ENCODE measurements at places on chromosomes 12 and 14.

- DNase-seq: no peak
Observed at GRCh38 chr12:145369-145960, 68.5 kb downstream of the SLC6A12 start.

- no peak for DNase-seq
Observed at GRCh38 chr12:85633491-85633890, 202.7 kb downstream of the RASSF9 start.

DNA sequence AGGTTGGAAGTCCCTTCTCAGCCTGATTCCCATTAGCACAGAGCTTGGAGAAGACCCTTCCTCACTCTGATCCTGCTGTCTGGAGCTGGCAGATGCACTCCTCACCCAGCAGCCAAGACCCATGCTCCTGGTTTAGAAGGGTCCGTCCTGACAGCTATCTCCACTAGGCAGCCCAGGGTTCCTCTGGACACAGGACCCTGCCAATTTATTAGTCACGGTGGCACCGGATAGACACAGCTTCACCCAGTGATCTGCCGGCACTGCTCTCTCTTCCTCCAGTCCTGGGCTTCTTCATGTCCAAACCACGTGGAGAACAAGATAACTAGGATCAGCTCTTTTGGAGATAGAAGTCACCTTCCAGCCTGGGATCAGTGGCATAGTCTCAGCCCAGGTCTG, 26.2 kb upstream of the TCL1B start:
- no peak for DNase-seq

DNA sequence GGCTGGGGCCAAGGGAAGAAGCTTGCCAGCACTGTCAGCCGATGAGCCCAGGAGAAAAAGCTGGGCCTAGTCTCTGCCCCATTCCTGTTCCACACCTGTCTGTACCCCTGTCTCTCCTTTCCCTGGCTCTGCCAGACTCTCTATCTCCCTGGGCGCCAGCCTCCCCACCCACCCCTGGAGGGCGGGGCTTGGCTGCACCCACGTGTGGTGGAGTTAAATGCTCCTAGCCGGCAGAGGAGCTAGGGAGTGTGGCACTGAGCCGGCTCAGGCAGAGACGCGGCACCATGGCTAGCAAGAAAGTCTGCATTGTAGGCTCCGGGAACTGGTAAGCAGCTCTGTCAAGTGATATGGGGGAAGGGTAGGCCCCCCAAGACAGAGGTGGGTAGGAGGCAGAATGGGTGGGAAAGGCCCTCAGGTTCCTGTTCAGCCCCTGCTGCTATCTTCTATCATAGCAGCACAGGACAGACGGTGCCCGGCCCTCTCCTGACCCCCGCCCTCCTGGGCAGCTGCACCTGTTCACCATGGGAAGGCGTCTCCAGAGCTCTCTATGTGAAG, at the start of gene GPD1:
TSS of gene GPD1 (plus strand) at position 242 of the 555 bp plus-strand sequence. CDS start at position 285, 43 bp downstream.
- no peak for DNase-seq

DNA sequence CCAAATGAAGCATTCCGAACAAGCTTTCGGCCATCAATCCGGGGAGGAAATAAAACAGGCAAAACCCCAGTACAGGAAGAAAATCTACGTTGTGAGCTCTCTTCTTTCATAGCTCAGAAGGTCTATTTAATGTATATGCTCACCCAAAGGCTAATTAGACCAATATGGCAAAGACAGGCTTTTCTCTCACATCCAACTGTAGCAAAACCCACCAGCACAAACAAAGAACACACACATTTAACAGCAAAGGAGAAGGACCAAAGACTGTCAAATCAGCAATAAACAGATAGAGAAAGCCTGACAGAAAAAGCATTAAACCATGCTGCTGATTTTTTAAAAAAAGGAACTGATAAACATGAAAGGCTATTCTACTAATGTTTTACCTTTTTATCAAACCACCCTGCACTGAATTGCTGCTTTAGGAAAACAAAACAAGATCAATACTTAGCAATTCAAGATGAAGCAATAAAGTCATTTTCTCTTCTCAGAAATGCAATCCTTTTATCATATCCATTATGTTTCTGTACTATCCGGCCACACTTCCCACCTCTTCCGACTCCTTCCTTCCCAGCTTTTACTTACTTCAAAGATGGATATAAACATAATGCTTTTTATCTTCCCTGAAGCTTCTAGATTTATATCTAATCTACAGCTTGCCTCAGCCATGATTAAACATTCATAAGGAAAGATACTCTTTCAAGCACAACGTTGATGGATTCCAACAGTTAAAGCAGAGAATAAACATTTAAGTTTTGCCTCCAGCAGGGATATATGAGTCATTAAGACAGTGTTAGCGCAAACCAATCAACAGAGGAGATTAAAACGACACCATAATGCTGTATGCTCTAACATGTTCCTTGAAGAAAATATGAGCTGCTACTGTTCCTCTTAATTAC, 74.6 kb upstream of the BBS10 start:
- DNase-seq: no peak

DNA sequence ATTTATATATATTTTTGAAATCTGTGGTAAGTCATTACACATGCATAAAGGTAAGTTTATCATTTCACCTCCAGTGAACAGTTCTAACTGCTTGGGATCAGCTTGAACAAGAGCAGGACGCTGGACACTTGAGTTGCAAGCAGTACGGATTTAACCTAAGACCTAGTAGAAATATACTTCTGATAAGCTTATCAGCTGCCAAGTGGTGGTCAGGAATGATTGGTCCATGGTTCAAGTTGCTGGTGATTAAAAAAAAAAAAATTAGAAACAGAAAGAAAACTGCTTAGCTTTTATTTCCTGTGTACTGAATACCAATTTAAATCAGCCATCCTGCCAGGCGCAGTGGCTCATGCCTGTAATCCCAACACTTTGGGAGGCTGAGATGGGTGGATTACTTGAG, 88.6 kb downstream of the AEBP2 start:
- DNase-seq: no peak

DNA sequence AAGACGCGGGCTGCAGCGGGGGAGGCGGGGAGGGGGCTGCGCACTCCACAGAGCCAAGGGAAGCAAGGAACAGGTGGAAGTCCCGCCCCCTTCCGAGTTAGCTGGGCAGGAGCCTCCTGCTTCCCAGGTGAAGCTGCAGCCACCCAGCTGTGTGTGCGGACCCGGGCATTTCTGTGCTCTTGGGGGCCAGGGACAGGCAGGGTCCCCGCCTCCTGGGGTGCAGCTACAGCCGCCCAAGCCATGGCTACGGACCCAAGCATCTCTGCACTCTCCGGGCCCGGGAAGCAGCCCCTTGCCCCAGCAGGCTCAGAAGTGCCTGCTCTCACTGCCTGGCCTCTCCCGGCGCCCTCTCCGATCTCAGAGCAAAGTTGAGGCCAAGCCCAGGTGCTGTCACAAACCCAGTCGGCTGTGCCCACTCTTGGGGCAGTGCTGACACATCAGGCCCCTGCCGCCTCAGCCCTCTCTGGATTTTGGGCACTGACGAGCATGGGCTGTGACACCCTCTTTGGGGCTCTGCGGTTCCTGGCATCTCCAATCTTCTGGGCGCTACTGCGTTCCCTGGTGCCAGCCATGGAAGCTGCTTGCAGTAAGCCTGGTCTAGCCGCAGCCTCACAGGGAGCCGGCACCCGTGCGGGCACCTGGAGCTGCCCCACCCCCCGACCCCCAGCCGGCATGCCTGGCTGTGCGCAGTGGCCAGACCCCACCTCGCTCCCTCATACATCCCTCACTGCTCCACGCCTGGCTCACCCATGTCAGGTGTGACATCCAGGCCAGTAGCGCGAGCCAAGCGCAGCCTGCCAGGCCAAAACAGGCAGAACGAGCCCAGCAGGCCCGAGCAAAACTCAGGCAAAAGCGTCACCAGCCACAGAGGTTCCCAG, 8.5 kb upstream of the MGAT4C start:
- no peak for DNase-seq

- no peak for DNase-seq
Observed at GRCh38 chr12:51852404-51853137, 4.1 kb upstream of the FIGNL2 start.

- peak; percentile 14 for DNase-seq
Observed at GRCh38 chr12:42326541-42327226, 717 bp downstream of the PPHLN1 start.

- no peak for DNase-seq
Observed at GRCh38 chr12:6863586-6864321, 3.6 kb upstream of the TPI1 start.

DNA sequence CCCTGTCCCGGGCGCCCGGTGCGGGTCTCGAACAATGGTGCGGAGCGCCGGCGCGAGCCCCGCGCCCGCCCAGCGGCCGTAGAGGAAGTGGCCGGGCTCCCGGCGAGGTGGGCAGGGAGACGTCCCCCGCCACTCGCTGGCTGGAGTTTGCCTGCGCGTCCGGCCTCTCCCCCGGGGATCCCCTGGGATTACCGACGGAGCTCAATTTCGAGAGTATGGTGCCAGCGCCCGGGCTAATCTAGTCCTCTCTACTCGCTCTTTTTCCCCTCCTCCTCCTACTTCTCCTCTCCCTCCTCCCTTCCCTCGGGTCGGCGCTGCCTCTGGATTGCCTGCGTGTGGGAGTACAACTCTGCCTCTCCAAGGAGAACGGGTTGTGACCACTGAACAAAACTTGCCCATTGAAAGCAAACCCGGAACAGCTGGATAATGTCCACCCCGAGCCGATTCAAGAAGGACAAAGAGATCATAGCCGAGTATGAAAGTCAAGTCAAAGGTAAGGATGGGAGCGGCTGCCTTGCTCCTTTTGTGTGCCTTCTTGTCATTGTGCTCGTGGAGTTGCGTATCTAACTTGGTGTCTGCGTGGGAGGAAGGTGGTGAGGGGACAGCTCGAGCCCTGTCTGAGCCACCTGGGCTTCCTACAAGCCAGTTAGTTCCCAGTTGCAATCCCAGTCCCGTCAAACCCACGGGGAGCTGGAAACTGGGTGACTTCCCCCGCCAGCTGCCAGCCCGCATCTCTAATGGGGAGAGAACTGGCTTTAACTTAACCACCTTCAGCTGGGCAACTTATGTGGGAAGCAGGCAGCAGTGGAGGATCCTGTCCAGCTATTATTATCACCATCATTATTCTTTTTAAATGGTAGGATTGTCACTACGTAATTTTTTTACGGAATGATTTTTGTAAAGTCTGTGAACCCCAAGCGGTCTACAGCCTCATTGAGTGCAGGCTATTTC, at the start of gene SRGAP1:
TSS of gene SRGAP1 (plus strand) at position 310 of the 951 bp plus-strand sequence. CDS start at position 427, 117 bp downstream.
- DNase-seq: peak; percentile 18

- DNase-seq: no peak
Observed at GRCh38 chr12:116071555-116072230, 205.8 kb downstream of the MED13L start.

DNA sequence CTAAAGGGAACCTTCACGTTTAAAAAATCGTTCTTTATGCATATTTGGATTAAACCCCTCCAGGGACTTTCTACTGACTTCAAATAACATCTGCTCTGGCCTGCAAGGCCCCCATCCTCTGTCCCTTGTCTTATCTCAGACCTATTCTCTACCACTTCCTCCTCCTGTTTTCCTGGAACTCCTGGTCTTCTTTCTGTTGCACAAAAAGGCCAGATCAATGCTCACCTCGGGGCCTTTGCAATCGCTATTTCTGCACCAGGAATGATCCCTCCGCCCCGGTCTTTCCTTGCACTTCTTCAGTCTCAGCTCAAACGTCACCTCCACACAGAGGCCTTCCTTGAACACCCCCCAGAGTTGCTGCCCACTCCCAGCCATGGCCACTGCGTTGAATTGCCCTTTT, 57.6 kb upstream of the BEGAIN start:
- no peak for DNase-seq

GRCh38 chr14:61147831-61148549, 133.1 kb downstream of the TMEM30B start:
- DNase-seq: no peak

DNA sequence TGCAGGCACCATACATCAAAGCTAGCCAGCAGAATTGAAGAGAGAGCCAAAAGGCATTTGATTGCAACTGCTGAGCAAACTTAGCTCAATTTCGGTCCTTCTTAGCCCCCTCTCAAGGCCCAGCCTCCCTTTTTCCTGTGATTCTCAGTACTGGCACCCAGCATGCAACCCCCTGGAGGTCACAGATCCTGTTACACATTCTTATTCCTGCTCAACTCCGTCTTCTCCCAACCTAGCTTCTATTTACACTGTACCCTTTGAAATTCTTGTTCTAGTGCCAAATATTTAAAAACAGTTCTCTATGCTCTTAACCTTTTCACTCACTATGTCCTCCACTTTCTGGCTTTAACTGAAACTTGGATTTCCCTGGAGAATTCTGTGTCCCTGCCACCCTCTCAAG, 131.3 kb upstream of the CPSF6 start:
- DNase-seq: no peak
